Left renal cortex interstitium (tissue), 4 donors: ENCODE measurements at places on chromosomes 3 and 15.
A peak's percentile ranks its signal among the peaks of the same experiment; 100 is the strongest.

GRCh38 chr15:83700082-83700481, 46.2 kb downstream of the ADAMTSL3 start:
- no peak for DNase-seq

DNA sequence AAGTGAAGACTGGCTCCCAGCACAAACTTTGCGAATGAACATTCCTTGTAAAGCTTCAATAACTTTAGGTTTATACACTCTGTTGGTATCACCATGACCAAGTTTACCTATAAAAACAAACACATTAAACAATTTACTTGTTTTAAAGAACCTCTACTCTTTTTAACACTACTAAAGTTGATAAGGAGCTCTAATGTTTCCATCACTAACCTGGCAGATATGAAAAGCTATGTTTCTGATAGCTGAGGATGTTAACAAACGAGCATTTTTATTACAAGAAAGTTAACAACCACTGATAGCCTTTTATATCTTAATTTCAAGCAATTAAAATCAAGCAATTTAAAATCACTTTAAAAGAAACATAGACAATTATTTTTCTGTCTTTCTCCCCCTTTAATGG, 80.8 kb downstream of the HERC1 start:
- no peak for DNase-seq

DNA sequence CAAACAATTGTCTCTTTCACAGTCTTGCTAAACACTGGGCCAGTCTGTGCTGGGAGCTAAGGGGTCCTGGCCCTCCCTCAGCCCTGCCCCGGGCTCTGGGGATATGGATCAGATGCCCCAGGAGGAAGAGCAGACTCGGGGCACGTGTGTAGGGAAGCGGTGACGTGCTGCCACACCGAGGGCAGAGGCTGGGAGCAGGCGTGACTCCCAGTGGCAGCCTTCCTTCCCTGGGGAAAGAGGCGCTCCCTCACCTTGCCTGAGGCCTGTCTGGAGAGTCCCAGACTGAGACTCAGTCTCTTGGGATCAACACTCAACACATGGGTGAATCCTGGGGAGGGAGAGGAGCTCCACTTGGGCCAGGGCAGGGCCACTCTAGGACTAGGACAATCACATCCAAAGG, 54.1 kb upstream of the GRIP2 start:
- DNase-seq = no peak

GRCh38 chr3:15152184-15152583, 53.2 kb upstream of the RBSN start:
- no peak for DNase-seq

DNA sequence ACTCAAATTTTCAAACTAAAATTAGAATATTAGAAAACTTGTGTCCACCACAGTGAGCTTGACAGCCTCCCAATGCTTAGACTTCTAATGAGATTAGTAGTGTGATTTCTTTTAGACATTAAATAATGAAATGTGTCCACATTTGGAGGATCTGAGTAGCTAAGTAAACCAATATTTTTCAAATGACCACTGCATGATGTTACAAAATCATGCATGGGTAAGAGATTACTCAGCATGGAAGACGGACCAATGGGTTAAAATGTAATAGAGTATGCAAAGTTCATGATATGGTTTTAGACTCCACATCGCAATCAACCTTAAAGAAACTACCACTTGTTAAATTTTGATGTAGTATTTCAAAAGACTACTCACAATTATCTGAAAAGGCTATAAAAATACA, 130.6 kb downstream of the IMPG2 start:
- DNase-seq = no peak

DNA sequence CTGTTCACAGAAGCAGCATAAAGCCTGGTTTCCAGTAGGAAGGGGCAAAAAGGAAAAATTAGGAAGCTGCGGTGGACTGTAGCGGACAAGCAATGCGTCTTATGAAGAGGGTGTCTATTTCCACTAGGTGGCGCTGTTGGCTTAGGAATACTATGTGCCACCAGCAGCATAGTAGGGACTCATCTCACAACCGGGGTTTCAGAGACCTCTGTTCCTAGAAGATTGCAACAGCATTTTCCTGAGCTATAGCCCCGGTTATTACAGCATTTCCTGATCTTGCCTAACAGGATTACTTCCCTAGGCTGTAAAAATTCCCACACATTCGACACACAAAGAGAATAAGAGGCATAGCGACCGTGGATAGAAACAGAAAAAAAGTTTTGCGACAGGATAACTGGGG, 683.0 kb downstream of the TBL1XR1 start:
- DNase-seq = no peak

DNA sequence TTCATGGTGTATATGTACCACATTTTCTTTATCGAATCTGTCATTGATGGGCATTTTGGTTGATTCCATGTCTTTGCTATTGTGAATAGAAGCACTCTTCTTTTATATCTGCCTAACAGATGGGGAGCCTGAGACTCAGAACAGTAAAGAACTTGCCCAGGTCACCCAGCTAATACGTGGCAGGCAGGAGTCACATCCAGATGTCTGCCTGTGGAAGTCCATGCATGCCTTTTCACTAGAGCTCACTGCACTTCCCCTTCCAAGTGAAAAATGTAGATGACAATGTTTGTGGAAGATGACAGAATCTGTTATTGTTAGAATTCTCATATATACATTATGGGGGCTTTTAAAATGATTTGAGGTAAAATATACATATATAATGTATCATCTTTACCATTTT, 165.0 kb downstream of the PDZRN3 start:
- no peak for DNase-seq

GRCh38 chr15:64596701-64597476, 136.5 kb downstream of the ZNF609 start:
- DNase-seq = peak; percentile 41

DNA sequence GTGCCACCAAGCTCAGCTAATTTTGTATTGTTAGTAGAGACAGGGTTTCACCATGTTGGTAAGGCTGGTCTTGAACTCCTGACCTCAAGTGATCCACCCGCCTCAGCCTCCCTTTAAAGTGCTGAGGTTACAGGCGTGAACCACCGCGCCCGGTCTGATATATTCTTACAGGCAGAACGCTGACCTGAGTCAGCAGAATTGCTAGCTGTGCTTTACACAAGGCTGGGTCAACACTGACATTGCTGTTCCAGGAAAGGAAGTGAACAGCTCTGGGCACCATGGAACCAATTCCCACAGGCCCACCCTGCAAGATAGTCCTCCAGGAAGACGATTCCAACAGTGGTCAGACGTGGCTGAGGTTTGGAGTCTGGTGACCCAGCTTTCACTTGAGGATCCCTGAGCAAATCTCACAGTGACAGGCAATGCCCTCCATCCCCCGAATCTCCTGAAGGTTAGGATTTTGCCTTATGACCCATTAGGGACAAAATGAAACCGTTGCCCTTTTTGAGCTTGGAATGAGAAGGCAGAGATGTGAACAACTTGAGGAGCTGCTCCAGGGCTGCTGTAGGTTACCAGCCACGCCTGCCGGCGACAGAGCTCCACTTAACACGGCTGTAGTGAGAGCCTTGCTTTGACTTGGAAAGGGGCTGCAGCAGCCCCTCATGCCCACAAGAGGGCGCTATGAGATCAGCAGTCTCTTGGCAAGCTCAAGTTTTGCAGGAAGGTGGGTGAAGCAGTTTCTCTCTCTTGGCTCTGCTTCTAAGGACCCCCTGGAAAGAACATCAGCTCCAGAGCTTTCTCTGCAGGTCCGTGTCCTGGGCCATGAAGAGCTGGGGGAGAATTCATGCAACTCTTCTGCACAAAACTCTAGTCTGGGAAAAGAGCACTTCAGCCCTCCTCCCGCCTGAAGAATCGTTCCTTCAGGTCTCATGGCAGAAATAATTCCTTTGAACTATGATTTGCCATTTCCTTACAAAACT, 74.1 kb downstream of the SENP2 start:
- DNase-seq = peak; percentile 36
